Amniotic stem cell (primary cell): ENCODE measurements at places on chromosomes 16 and 17.

GRCh38 chr16:2692948-2693651 is 10.8 kb downstream of the KCTD5 start:
- no peak for DNase-seq

DNA sequence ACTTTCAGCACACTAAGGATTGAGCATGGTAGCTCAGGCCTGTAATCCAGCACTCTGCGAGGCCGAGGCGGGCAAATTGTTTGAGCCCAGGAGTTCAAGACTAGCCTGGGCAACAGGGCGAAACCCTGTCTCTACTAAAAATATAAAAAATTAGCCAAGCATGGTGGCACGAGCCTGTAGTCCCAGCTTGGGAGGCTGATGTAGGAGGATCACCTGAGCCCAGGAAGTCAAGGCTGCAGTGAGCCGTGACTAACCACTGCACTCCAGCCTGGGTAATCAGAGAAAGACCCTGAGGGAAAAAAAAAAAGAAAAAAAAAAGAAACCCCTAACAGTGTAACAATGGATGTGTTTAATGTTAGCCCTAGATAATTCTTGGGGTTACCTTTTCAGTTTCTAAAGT is 24.0 kb downstream of the PARN start:
- no peak for DNase-seq

GRCh38 chr16:78072275-78072674 is 27.2 kb upstream of the WWOX start:
- DNase-seq: no peak

DNA sequence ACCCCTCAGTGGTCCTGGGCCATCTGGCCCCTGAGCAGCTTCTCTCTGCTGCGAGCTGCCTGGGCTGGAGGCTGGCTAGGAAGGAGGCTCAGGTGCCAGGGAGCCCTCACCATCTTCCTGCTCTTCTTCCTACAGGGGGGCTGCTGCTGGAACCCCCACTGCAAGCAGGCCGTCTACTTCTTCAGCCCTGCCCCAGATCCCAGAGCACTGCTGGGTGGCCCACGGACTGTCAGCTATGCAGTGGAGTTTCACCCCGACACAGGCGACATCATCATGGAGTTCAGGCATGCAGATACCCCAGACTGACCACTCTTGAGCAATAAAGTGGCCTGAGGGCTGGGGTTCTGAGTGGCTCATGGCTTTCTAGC is 46.1 kb downstream of the PRMT7 start:
- DNase-seq: no peak

DNA sequence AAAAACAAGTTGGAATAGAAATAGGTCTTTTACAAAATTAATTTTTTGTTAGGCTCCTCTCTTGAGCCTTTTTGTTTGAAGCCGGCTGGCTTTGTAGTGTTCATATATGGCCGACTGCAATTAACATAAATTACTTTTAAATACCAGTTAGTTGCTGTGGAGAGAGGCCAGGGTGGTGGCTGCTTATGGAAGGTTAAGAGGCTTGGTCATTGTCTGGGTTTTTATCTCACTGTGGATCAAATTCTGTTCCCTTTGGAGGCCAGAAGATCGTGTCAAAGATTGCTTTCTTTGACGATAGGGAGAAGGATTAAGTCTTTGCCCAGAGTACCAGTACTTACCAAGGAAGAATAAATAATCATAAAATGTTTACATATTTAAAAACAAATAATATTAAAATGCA is 39.9 kb downstream of the MSI2 start:
- no peak for DNase-seq

GRCh38 chr16:20874088-20874581 is 26.0 kb downstream of the DCUN1D3 start:
- no peak for DNase-seq

DNA sequence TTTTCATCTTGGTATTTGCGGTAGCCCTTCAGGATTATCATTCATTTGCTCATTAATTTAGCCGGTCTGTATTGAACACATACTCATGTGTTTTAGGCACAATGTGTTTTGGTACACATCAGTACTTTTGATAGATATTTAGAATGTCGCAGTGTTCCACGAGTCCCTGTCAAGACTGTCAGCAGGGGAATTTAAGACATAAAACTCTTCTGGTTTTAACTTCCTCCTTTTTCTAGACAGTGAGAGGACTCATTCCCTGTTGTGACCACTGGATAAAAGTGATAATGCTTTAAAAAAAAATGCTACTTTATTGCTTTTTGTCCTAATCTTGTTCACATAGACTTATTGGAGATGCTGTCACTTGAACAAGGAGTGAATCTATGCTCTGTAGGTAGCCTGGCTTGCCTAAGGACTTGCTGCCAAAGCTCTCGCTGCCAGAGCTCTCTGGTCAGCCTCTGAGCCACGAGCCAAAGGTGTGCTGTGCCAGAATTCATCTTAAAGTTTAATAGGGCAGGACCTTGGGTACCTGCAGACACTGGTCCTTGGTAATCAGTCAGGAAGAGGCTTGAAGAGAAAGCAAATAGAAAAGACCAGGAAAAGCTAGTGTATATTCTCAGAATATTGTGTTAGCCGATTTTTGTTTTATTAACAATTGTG is 5.4 kb downstream of the DCAF7 start:
- no peak for DNase-seq

DNA sequence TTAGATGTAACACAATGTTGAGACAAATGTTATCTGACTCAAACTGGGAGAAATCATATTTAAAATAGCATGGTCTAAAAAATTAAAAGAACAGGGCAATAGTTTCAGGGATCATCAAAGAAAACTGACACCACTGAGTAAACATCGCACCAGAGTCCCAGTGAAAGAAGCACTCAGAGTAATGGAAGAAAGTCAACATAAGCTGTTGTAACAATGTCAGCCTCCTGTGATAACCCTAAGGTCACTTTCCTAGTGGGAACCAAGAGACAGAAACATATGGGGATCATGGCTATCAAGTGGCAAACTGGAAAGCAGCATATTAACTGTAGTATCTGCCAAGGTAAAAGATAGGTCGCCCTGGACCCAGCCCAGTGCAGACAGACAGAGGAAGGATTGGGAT is 160.8 kb downstream of the CA10 start:
- DNase-seq: no peak

- DNase-seq: peak; percentile 72
Measured at GRCh38 chr16:67562526-67562917, at the start of gene CTCF. TSS of gene CTCF (plus strand) at chr16:67562526. CDS start at chr16:67610833, 48,307 bp downstream.

GRCh38 chr16:28062847-28063521 is 530 bp downstream of the GSG1L start:
- no peak for DNase-seq

DNA sequence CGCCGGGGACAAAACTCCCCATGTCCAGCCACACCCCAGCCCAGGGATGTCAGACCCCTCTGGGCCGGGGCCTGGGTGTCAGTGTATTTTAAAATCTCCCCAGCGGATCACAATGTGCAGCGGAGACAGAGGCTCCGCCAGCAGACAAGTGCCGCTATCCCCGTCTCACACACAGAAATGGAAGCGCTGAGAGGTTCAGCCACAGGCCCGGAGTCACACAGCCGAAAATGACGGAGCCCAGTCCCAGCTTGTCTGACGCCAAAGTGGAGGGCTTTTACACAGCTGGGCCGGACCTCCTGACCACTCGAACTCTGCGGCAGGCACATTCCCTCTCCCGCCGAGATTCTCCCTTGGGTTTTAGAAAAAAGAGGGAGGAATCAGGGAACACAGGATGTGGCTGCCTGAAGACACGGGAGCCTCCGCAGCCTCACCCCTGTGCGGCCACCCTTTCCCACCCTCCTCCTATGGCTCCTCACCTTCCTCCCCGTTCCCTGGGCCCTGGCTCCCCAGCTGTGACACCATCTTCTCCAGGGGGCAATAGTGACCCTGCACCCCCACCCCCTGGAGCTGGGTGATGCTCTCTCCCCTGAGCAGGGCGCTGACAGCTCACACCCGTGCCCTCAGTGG is 6.8 kb upstream of the OSGIN1 start:
- DNase-seq: no peak

DNA sequence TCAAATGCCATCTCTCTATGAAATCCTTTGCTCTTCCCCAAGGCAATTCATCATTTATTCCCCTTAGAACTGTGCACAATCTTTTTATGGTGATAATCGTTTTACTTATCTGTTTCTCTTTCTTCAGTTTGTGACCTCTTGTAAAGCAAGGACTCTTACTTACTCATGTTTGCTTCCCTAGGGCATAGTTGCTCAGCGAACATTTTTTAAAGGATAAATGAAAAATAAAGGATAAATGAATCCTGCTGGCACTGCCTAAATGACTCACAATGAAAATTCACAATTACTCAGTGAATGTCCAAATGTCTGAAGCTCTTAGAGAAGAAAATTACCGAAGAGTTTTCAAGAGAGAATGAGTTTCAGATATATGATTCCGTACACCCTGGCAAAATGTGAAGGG is 671.7 kb downstream of the CDH11 start:
- DNase-seq: no peak
